ENCODE measurements at places on chromosomes 2 and 18.

DNA sequence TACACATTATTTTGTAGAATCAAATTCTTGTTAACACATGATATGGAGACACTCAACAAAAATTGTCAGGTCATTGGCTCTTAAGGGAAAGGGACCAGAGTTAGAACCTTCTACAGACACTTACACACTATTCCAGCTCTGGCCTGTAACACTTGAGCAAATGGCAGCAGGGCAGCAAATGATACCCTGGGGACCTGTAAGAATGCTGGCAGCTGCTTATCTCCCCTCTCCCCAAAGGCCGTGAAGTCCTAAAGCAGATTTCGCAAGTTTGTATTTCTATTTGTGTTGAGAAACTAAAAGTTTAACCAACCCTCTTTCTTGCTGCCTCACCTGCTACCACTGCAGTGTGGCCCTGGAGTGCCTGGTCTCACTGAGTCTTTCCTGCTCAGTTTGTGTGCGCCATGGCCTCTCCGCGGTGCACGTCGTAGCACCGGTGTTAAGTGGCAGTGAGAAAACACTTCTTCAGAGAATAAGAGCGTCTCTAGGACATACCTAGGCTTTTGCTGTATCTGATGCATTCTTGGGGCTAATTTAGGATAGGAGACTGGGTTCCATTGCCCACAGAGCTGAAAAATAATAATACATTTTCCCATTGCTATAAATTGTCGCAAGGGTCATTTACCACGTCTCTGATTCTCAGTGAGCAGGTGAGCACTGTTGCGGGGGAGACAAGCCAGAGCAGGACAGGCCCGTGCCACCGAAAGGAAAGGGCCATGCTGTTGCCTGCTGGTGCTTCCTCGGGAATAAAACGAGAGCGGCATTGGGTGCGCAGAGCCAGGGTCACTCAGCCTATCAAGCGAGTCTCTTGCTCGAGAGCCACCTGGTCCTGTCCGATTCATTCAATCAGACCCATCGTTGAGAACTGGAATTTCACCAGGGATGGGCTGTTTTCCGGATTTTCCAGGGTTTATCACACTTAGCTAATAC is 204.9 kb downstream of the PTGR3 start:
- DNase-seq = no peak

GRCh38 chr2:9852881-9853280 is 9.6 kb downstream of the TAF1B start:
- DNase-seq = no peak

- no peak for DNase-seq
These were observed 163.9 kb downstream of the CDH2 start for GRCh38 chr18:28013066-28013465.

- no peak for DNase-seq
These were observed 453.3 kb upstream of the SALL3 start for GRCh38 chr18:78526275-78526674.

- DNase-seq = no peak
These were observed 277.8 kb upstream of the CNTNAP5 start for GRCh38 chr2:123747326-123747725.

DNA sequence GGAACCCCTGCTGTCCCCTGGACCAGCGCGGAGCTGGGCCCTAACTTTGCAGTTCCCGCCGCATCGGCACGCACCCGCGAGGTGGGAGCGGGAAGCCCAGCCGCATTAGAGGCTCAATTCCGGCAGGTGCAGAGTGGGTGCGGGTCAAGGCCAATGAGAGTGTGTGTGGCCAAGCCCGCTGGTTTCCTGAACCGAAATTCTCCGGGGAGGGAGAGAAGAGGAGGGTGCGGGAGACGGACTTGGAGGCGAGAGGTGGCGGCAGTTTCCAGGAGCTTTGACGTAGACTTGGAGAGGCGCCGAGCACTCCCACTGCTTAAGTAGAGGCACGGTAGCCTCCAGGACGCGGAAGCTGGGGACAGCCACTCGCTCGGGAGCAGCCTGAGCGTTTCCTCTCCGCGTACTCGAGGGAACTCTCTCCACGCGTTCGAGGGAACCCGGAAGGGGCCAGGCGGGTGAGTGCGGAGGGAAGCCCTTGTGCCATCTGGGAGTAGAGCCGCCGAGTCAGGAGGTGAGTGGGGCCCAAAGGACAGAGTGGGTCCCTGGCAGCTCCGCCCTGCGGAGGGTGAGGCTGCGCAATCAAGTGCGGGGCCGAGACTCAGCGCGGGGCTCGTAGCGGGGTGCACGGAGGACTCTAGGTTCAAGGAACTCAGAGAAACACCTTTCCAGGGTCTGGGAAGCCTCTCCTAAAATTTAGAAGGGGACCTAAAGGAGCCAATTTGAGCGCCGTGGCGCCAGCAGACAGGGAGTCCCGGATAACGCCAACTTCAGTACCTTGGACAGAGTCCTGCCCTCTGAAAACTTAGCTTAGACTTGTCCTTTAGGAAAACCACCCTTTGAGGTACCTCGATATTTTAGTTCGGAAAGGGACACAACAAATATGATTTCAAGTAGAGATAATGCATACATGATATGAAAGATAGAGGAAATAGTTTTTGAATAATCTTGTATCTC is at the start of gene FAM237A:
Gene FAM237A, plus strand, starts transcription at position 413 of the 951 bp plus-strand sequence. CDS start 1,750 bp downstream, outside the sequence.
- no peak for DNase-seq

DNA sequence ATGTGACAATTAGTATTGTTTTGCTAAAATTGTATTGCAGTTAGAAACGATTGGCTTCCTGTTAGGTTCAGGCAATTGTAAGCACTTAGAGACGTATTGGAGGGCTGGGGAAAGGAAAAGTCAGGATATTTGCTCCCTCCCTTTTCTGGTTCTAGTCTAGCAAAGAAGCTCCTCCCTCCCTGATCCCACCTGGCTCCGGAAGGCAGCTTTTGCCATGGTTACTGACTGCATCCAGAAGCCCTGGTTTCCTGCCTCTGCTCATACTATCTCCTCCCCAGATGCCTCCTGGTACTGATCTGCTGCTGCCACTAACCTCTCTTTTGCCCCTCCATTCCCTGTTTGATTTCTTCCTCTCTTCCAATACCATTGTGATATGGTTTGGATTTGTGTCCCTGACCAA is 275.9 kb downstream of the MREG start:
- DNase-seq = no peak

GRCh38 chr2:145484448-145485097 is 964.7 kb upstream of the ZEB2 start:
- no peak for DNase-seq

DNA sequence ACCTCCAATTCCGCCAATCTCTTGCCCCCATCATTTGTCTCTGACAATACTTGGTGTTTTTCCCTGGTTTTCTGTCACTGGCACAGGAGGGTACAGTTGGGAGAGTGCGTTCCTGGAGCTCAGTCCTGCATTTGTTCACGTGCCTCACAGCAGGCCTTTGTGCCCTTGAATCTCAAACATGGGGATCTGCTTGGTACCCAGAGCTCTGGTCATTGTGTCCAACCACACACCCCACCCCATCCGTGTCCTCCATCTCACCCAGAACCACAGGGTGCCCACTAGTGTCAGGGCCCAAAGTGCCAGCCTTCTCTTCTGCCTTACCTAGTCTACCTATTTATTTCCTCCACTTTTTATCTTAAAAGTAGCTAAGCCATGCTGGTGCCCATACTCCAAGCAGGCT is 16.2 kb downstream of the GAREM2 start:
- no peak for DNase-seq

GRCh38 chr2:11481789-11482472 is 16.0 kb upstream of the E2F6 start:
- no peak for DNase-seq

GRCh38 chr2:229170171-229170570 is 100.9 kb downstream of the PID1 start:
- DNase-seq = no peak

DNA sequence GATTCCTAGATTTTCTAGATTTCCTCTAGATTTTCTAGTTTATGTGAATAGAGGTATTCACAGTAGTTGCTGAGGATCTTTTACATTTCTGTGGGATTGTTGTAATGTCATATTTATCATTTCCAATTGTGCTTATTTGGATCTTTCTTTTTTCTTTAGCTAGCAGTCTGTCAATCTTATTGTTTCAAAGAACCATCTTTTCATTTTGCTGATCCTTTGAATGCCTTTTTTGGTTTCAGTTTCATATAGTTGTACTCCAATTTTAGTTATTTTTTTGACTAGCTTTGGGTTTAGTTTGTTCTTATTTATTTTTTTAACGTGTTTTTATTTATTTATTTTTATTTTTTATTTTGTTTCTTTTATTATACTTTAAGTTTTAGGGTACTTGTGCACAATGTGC is 24.5 kb downstream of the CLIP4 start:
- no peak for DNase-seq

GRCh38 chr2:28544922-28545589 is 49.2 kb downstream of the PLB1 start:
- no peak for DNase-seq

GRCh38 chr2:218036371-218036770 is 32.7 kb upstream of the RUFY4 start:
- DNase-seq = no peak

- DNase-seq = no peak
These were observed 141.1 kb downstream of the SP100 start for GRCh38 chr2:230557065-230557464.

DNA sequence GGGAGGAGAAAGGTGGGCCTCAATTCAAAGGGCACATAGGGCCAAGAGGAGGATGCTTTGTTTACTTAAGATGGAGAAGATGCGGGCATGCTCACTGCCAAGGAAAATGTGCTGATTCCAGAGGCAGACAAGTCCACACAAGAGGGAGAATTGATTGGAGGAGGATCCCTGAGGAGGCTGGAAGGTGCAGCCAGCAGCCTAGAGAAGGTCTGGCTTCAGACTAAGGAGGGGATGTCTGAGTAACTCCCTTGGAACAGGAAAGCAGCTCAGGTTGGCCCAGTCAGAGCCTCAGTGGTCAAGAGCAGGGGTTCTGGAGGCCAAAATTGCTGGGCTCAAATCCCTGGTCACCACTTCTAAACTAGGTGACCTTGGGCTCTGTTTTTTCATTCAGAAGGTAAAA is 265.5 kb upstream of the NCKAP5 start:
- DNase-seq = no peak

- no peak for DNase-seq
These were observed 44.6 kb downstream of the REEP1 start for GRCh38 chr2:86292571-86293515.
